ENCODE measurements at places on chromosomes 1 and 21. TPM values are rescaled to one million over a fixed set of nuclear protein-coding genes. Genes with fewer than 3 reads are reported as not detected.

- DNase-seq = peak; percentile 95
Measured at GRCh38 chr1:8122477-8123407, 96.6 kb upstream of the ERRFI1 start.

- no peak for DNase-seq
Measured at GRCh38 chr1:209593747-209594146, 10.2 kb downstream of the CAMK1G start.

DNA sequence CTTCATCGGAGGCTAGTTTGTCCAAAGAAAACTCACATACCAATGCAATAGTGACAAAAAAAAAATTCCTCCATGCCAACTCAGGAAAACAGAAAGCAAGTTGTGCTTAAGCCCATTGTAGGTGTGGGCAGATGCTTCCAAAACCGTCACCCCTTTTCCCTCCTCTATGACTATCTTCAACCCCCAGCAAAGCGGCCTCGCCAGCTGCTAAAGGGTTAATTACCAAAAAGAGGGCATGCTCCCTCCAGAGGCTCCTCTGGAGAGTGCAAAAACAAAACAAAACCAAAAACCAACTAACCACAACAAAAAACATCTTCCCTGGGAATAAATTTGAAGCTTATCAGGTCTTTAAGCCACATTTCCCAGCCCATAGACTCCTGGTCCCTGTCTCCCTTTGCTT is 1.2 kb downstream of the LMOD1 start:
- DNase-seq = no peak

DNA sequence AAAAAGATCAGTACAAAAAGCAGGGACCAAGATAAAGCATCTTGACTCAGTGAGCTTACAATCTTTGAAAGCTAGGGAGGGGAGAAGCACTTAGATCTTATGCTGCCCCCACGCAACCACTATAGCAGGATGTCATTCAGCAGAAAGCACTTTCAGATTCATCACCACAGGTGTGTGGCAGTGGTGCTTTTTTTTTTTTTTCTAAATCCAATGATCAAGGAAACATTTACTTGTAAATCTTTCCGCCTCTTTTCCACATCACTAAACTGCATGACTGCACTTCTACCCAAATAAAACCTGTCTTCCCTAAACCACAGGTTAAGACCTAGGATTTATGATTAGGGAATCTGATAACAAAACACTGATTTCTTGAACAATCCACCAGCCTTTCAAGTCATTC is 154.8 kb downstream of the SLC45A1 start:
- DNase-seq = no peak

DNA sequence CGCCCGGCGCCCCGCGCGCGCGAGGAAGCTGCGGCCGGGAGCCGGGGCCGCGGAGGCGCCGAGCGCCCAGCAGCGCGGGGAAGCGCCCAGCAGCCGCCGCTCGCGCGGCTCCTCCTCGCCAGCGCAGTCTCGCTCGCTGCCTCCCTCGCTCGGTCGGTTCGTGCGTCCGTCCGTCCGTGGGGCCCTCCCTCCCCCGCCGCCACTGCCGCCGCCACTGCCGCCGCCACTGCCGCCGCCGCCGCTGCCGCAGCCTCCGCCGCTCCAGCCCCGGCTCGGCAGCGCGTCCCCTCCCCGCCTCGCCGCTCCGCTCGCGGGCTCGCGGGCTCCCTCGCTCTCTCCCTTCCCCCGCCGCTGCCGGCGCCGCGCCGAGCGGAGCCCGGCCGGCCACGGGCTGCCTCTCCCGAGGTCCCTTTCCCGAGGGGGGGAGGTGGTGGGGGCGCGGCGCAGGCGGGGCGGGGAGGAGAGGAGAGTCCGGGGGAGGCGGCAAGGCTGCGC is at the start of gene KCND3:
KCND3 (minus strand) TSS at position 138 of the 495 bp plus-strand sequence.
- DNase-seq = peak; percentile 7

DNA sequence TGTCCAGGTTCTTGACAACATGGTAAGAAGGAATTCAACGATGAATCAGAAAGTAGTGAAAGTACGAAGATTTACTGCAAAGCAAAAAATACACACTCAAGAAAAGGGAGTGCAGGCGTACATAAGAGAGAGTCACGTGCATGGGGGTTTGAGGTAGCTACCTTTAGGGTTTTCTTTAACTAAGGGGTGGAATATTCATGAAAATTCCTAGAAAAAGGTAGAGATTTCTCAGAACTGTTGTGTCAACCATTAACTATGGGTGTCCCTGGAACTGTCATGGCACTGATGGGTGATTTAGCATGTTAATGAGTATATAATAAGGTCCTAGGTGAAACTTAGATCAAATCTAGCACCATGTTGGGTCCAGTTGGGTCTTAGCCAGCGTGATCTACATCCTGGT is 22.5 kb upstream of the SYDE2 start:
- DNase-seq = no peak

DNA sequence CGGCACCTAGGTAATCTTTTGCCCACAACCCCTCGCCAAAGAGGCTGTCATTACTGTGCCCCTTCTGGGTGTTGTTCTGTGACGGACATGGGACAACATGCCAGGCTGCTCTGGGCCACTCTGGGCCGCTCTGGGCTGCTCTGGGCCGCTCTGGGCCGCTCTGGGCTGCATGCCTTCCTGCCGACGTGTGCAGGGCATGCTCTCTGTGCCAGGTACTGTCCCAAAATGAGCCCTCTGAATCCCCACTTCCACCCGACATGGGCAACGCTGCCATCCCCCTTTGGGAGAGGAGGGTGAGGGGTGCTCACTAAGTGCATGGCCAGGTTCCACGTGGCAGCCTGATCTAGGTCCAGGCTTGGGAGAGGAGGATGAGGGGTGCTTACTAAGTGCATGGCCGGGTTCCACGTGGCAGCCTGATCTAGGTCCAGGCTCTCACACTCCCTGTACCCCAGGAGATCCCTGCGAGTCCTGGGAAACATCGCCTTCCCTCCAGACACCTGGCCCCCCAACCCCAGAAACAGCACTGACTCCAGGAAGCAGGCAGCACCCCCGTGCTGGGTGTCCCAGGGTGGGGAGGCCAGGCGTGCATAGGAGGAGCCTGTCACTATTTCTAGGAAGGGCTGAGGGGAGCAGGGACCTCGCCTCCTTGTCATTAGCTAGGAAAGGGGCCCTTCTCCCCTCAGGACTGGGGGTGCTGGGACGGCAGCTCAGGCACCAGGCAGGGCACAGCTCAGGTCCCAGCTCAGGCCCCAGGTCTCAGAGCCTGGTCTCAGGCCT is 16.5 kb downstream of the TTC34 start:
- DNase-seq = no peak

DNA sequence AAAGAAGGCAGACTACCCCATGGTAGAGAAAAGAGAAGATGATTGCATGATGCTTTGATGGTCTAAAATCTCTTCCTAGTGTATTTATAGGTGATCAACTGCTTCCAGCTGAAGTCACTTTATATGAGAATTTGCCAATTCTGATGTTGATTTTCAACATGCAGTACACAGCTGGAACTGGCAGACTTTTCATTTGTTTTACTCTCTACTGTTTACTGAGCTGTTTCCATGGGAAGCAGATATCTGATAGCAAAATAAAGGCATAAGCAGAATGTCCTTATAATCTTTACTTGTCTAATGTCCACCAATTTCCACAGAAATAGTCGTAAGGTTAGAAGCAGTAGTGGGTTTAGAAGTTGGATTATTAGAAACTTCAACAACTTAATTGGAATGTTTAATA is 74.9 kb downstream of the SYDE2 start:
- no peak for DNase-seq

GRCh38 chr1:203609979-203610493 is 16.6 kb upstream of the ATP2B4 start:
- DNase-seq = no peak

GRCh38 chr1:51740652-51741051 is 123.8 kb downstream of the OSBPL9 start:
- DNase-seq = no peak

DNA sequence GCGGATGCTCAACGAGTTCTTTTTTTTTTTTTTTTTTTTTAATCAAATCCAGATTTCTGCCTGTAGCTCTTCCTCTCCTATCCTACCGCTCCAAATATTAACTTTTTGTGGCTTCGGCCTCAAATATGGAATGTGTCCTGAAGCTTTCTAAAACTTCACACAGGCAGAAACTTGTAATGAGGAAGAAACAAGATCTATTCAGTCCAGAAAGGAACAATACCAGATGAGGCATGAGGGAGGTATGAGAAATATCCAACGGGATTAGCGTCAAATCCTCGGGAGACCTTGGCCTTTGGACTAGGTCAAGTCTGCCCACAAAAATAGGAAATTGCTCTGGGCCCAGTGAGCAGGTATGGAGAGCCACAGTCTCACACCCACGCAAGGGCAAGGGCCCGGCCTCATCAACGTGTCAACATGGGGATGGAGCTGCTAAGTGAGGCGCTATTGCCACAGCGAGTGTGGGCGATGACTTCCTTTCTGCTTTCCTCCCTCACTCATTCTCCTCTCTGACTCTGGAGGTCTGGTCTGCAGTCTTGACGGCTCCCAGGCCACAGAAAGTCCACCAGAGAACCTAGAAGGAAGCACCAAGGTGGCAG is 66.6 kb downstream of the BCAR3 start:
- peak; percentile 60 for DNase-seq

DNA sequence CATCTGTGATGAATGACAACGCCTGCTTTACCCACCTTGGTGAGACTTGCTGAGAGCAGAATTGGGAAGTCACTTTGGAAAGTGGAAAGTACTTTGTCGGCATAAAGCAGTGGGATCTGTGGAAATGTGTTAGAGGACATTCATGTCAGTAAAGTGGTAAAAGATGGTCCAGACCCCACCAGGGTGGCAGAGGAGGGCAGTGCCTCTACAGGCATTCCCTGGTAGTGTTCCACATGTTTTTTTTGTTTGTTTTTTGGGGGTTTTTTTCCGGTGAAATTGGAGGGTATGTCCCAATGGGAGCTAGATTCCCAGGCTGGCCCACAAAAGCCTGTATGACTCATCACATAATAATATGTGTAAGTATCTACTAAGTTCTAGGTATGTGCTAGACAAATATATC is 80.6 kb downstream of the ELAVL4 start:
- DNase-seq = no peak

GRCh38 chr1:43288058-43288784 is 2.8 kb upstream of the C1orf210 start:
- no peak for DNase-seq

GRCh38 chr1:164700683-164701082 is 141.7 kb downstream of the PBX1 start:
- DNase-seq = no peak

- no peak for DNase-seq
Measured at GRCh38 chr1:167090314-167090942, at the start of gene GPA33. TSS of gene GPA33 (minus strand) at chr1:167090377. CDS start at chr1:167090287, 90 bp downstream.

The SPRR5 gene
- not detected for total RNA-seq

The XCL2 gene
- not detected for total RNA-seq

The ANXA9 gene
- not detected for total RNA-seq

The S100A14 gene
- not detected for total RNA-seq

The KRTAP19-3 gene
- total RNA-seq = not detected
